ENCODE measurements at places on chromosomes 2 and 18.
A peak's percentile ranks its signal among the peaks of the same experiment; 100 is the strongest.

- no peak for DNase-seq
These were observed 755 bp upstream of the ATP9B start for GRCh38 chr18:79068341-79068936.

DNA sequence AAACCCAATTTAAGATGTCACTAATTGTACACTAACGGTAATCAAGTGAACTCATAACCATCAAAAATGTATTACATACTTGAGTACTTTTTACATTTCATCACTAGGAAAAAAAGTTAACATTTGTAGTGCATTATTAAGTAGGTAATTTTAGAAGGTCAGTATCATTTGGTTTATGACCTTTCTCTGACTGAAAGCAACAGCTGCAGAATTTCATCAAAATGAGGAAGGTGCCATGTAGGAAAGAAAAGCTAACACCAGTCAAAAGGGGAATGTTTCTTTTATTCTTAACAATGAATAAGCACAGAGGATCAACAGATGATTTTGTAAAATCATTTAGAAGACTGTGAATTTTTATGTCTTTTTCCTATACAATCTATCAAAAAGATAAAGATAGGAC is 79.0 kb downstream of the PIGN start:
- no peak for DNase-seq

DNA sequence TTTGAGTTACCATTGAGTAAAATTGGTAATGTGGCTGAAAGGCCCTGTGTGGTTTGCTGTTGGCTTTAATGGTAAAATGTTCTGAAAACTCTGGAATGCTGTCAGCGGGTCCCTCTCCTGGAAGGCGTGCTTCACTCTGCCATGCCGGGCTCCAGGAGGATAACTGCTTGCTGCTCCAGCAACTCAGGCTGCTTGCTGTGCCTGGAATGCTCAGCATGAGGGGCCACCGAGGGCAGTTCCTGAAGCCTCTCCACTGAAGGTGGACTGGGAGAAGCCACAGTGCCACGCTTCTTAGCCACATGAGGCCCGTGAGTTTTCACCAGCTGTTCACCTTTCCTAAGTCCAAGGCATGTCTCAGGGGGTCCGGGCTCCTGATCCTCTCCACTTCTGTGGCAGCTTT is 90.4 kb upstream of the FAM110C start:
- no peak for DNase-seq

GRCh38 chr2:109216332-109216731 is 87.3 kb downstream of the SH3RF3 start:
- no peak for DNase-seq

DNA sequence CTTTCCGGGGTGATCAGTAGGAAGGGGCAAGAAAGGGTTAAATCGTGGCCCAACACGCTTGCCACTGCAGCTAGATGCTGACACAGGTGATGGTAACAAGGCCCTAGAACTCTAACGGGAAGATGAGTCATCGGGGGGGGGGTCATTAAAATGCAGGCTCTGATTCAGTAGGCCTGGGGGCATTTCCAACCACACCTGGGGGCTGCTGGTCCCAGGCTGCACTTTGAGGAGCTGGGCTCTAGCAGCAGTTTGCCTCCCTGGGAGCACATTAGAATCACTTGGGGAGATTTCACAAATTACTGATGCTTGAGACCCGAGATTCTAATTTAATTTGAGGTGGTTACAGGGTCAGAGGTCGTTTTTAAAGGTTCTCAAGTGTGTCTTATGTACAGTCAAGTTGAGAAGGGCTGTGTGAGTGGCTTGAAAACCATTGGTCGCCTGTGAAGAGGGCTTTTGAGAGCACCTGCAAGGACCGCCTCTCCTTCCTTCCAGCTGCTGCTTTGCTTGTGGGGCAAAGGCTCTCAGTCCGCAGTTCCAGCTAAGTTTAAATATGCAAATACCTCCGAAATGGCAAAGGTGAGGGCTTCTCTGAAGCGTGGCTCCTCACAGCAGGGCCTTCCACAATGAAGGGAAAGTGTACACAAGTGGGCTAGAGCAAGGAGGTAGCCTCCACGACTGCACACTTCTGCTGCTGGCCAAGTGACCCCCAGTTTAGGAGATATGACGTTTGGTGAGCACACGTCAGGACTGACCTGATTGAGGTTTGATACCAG is 128.0 kb upstream of the MSH6 start:
- DNase-seq, result no peak

GRCh38 chr2:168245074-168245825 is 2.1 kb downstream of the STK39 start:
- no peak for DNase-seq

GRCh38 chr2:19351899-19352697 is 6.3 kb downstream of the OSR1 start:
- no peak for DNase-seq

DNA sequence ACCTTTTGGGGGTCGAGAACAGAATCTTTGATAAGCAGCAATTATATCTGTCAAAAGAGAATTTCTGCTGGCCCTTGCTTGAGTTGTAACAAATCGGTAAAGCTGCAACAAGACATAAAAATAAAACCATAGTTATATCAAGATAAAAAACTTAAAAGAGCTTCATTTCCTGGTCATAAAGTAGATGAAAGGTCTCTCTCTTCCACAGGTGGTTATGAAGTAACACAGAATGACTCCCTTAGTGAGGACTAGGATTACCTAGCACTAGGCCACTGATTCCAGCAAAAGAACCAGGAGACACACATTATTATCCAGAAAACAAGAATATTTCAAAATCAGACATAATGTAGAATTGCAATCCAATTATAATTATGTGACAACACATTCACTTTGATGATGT is 5.4 kb downstream of the AFG3L2 start:
- DNase-seq, result no peak

GRCh38 chr2:178449700-178450523 is 1.1 kb downstream of the PRKRA start:
- no peak for DNase-seq

- peak; percentile 60 for DNase-seq
These were observed 14.4 kb upstream of the STAT4 start for GRCh38 chr2:191165176-191165643.

- no peak for DNase-seq
These were observed 245.5 kb upstream of the KCNJ3 start for GRCh38 chr2:154452906-154453493.

DNA sequence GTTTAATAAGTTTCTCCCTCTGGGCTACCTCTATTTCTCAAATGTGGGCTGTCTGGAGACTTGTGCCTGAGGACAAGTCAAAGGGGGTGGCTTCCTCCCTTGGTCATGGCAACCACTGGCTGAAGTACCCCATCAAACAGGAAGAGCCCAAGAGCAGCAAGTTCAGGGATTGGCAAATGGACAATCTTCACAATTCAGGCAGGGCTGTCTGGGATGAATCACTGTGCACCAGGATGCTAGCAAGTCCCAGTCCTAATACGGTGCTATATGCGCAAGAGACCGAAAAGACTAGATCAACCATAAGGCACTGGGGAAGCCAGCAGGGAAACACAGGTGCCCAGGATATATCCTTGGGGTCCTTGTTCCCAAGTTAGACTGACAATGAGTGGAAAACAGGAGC is 75.5 kb downstream of the ANTXR1 start:
- peak; percentile 40 for DNase-seq

Data from AG20443 (cell line).